ENCODE measurements at places on chromosomes 12 and 14.

DNA sequence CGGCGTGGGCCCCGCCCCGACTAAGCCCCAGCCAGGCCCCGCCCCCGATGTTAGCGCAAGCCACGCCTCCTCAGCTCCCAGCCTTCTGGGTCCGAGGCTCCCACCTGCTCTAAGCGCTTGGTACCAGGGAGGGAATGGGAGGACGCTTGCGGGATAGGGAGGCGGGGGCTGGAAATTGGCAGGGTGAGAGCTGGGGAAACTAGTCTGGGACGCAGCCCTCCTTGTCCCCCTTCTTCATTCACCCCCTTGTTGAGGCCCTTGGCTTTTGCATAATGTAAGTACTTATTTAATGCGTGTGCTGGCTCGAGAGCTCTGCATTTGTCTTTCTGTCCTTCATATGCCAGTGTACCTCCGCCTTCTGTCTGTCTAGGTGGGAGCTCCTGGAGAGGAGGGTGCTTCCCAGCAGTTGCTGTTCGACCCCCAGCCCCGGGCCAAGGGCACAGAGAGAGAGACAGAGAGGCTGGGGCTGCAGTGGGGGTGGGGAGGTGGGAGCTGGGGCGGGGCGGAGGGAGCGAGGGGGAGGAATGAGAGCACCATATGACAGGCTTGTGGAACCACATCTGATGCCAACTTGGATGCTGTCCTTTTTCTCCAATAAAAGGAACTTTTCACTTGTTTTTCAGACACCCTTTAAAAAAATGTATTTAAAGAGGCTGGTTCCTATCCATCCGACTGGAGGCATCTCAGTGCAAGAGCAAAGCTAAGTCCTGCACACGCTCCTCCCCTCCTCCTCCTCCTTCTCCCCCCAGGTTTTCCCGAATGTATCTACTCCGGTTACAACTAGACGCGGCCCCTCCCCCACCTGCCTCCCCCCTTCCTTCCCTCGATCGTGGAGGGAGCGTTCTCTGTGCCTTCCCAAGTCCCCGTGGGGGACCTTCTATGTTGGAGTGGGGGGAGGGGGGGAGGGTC, 25.6 kb upstream of the MAP1LC3B2 start:
- H3K4me1 ChIP-seq, result peaks cover 26% of the 10 kb centered on the region
- DNase-seq, result peak; percentile 64
- H3K27ac ChIP-seq, result peak overlapping the region; percentile 71
- peaks cover 15% of the 10 kb centered on the region for H3K27me3 ChIP-seq

DNA sequence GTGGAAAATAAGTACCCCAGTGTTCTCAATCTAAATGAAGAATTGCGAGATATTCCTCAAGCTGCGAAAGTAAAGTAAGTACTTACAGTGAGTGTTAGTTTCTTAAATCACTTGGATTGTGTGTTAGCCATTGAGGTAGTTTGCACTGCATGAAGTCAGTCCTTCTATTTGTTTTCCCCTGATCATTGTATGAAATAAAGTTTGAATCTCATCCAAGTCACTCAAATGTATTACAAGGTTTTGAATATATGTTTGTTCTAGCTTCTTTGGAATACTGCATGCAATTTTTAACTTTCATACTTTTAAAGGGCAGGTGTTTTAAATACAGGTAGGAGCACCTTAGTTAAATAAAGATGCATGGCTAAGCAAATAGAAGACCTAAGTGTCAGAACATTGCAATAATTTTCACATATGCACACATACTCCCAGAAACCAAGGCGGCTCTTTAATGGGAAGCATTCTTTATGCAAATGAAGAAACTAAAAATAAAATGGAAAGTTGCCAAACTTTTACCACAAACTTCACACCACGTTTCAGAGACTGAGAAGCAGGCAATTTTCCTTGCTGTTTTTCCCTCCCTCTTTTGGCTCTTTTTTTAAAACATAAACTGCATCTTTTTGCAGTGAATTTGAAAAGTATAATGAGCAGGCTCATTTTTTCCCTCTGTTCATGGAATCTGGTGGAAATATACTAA, 105.6 kb downstream of the GPR135 start:
- peaks cover 4% of the 10 kb centered on the region for H3K36me3 ChIP-seq
- no peak overlapping the region for H3K4me3 ChIP-seq
- no peak overlapping the region for H3K27ac ChIP-seq
- no peak for DNase-seq

DNA sequence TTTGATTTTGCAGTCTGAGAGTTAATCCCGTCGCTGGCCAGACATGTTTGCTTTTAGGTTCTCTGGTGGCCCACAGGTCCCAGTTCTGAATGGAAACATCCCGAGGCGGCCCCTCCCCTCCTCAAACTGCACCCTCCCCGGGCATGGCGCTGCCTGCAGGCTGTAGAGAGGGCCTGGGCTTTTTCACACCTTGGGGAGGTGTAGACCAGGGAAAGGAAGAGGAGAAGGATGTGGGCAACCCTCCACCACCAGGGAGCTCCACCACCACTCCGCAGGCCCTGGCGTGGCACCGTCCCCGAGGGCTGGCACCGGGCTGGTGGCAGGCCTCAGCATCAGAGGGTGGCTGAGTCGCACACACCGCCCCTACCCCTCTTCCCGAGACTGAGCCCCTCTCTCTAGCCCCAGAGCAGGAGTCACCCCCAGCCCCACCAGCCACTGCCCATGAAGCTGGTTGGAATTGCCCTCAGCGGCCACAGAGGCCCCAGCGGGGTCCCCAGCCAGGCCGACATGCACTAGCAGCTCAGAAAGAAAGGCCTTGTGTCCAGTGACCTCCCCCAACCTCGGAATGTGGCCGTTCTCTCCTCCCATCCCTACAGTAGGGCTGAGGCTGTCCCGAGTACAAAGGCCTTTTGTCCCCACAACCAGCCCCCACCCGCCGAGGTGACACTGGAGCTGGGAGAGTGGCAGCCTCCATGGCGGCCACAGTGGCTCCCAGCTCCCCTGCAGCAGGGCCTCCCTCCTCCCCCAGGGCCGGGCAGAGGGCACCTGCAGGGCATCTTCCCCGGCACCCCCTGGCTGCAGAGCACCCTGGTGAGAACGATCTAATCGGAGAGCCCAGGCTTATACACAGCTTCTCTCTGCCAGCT, 23.5 kb upstream of the INF2 start:
- H3K36me3 ChIP-seq, result no peaks in the 10 kb centered on the region
- H3K27ac ChIP-seq, result no peak overlapping the region
- no peak overlapping the region for H3K4me3 ChIP-seq
- peaks cover 18% of the 10 kb centered on the region for H3K4me1 ChIP-seq
- DNase-seq, result no peak

DNA sequence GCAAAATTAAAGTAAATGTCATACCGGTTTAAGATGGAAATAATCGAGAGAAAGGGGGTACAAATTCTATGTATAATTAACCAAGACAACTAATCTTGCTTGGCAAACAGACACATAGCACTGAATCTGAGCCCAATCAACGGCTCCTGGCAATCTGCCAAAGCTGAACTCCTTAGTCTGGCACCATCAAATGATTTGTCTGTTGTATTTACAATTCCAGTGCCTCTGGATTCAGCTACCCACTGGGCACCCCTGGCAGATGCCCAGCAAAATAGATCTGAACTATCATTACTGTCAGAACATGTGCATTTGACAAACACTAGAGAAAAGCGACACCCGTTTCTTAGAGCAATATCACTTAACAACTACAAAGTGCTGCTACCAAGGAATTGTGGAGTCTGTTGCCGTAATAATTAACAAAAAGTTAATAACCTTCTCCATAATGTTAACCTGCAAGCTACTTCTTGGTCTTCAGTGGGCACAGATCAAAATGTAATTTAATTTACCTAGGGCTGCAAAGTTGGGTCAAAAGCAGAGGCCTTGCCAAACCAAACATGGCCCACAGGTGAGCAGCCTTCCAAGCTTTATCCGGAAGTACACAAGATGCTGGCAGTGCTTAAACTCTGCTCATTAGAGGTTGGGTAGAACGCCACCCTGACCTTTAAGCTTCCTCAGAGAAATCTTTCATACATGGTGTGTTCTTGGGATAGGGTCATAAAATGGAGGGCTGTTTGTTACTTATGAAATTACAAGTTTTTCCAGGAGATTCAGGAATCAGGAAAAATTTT, 7.6 kb downstream of the EGLN3 start:
- peak overlapping the region; percentile 1 for H3K4me3 ChIP-seq
- no peak for DNase-seq
- H3K27ac ChIP-seq, result no peak overlapping the region
- H3K27me3 ChIP-seq, result peaks cover 26% of the 10 kb centered on the region
- H3K4me1 ChIP-seq, result peaks cover 48% of the 10 kb centered on the region

DNA sequence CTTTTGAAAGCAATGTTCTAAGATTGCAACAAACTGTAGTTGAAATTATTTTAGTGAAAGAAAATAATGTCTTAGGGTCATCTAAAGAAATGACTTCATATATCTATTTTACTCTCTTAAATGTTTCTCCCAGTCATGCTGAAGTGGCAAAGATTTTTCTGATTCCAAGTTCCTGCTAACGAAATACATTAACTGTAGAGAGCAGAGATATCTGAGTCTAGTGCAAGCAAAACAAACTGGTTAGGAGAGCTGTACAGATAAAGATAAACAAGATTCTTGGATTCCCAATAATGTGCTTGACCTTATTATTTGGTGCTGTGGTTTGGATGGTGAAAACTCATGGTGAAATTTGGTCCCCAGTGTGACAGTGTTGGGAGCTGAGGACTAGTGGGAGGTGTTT, 199.9 kb upstream of the PWP1 start:
- H3K36me3 ChIP-seq, result no peaks in the 10 kb centered on the region
- no peak overlapping the region for H3K4me3 ChIP-seq
- H3K27me3 ChIP-seq, result no peaks in the 10 kb centered on the region
- no peak overlapping the region for H3K27ac ChIP-seq
- DNase-seq, result no peak

DNA sequence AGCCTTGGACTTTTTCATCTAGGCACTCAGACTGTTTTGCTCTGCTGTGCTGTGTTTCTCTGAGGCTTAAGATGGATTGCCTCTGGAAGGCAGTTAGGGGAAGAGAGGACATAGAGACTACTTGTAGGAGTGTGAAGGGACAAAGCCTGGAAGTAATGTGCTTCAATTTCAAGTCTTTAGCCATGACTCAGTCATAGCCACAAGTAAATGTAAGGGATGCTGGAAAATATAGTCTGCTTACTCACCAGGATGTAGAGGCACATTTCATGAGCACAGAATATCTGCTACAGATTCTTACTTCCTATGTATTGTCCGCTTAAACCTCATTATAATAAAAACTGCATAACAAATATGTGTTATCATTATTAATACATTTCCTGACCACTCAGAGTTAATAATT, 794.3 kb upstream of the NOVA1 start:
- H3K27ac ChIP-seq, result no peak overlapping the region
- no peaks in the 10 kb centered on the region for H3K36me3 ChIP-seq
- no peaks in the 10 kb centered on the region for H3K27me3 ChIP-seq
- no peak for DNase-seq

DNA sequence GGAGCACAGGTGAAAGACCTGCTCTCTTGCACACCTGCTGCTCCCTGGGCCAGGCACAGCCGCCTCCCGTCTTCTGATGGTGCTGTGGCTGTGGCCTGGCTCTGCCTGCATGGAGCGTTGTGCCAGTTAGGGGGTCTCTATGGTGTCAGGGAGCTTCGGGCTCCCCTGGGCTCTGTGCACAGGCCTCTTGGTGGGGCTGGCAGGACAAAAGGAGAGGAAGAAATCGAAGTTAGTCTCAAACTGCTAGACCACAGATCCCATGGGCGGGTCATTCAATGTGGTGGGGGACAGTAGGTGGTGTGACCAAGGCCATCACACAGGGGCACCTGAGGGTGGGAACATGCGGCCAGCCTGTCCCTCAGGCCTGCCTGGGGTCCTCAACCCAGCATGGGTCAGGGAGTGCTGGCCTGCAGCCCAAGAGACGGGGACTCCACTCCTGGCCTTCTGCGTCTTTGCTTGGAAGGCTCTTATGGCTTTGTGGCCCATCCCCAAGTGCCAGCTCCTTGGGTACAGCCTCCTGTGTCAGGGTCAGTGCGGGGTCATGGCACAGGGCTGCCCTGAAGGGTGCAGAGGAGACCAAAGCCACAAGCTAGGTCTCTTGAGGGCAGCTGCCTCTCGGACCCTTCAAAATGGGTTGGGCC, 84.1 kb downstream of the KIF26A start:
- peaks cover 2% of the 10 kb centered on the region for H3K27me3 ChIP-seq
- H3K4me3 ChIP-seq, result no peak overlapping the region
- DNase-seq, result no peak

- peaks cover 18% of the 10 kb centered on the region for H3K4me1 ChIP-seq
- no peak overlapping the region for H3K27ac ChIP-seq
- no peak overlapping the region for H3K4me3 ChIP-seq
- peaks cover 77% of the 10 kb centered on the region for H3K27me3 ChIP-seq
- H3K36me3 ChIP-seq, result no peaks in the 10 kb centered on the region
- DNase-seq, result no peak
Observed at GRCh38 chr12:65825507-65826352, 1.4 kb downstream of the HMGA2 start.

DNA sequence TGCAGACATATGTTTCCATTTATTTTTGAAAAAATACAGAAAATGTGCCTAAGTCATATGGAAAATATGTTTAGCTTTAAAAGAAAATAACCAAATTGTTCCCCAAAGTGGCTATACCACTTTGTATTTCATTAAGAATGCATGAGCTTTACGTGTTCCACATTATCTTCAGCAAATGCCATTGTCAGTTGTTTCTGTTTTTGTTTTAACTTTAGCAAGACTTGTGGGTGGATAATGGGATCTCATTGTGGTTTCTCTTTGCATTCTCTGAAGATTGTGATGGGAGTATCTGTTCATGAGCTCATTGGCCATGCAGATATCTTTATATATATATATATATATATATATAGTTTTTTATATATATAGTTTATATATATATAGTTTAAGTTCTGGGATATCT, 181.5 kb downstream of the CCER1 start:
- H3K27ac ChIP-seq, result no peak overlapping the region
- DNase-seq, result no peak
- no peak overlapping the region for H3K4me3 ChIP-seq
- H3K27me3 ChIP-seq, result no peaks in the 10 kb centered on the region

- no peaks in the 10 kb centered on the region for H3K36me3 ChIP-seq
- DNase-seq, result no peak
- no peak overlapping the region for H3K4me3 ChIP-seq
- H3K27ac ChIP-seq, result no peak overlapping the region
Observed at GRCh38 chr14:75826599-75826998, 155.2 kb downstream of the TGFB3 start.

DNA sequence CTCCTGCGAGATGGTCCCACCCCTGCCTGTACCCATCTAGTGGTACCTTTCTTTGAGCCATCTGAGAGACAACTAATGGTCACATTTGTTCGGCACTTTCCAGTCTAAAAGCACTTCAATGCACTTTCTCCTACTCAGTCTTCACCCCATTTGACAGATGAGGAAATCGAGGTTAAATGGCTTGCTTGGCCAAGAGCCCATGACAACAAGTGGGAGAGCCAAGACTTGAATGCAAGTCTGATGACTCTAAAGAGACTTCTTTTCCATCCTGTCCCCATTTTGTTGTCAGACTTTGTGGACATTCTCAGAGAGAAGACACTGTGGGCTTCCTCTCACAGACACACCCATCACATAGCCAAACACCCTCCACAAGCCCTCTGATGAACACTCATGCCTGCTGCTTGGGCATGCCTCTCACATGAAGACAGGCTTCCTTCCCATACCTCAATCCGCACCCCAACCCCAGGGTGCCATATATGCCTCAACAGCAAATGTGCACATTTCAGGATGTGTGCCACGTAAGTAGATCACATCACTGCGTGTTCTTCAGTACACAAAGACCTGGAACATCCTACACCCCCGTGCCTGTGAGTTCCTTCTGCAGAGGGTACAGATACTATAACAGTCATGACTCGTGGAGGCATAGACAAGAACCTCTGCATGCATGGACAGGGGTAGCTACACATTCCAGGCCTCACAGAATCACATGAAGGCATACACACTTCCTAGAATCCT, 805 bp downstream of the MYH7 start:
- no peak overlapping the region for H3K27ac ChIP-seq
- H3K36me3 ChIP-seq, result no peaks in the 10 kb centered on the region
- H3K4me3 ChIP-seq, result no peak overlapping the region
- DNase-seq, result no peak
- no peaks in the 10 kb centered on the region for H3K4me1 ChIP-seq

All from T-helper 2 cell treated with Interferon-gamma antibody and Interleukin-4, amounts not matched to agents 5 μg/mL and 100 μg/mL, for 36 hours (primary cell).